ENCODE measurements at places on chromosomes 6 and 20.

GRCh38 chr6:159100395-159101182 is 55.8 kb upstream of the TAGAP start:
- DNase-seq, result no peak

GRCh38 chr20:63980317-63980805 is 571 bp upstream of the PRPF6 start:
- DNase-seq, result no peak

- DNase-seq, result no peak
Observed at GRCh38 chr6:114998492-114998891, 655.7 kb upstream of the HS3ST5 start.

DNA sequence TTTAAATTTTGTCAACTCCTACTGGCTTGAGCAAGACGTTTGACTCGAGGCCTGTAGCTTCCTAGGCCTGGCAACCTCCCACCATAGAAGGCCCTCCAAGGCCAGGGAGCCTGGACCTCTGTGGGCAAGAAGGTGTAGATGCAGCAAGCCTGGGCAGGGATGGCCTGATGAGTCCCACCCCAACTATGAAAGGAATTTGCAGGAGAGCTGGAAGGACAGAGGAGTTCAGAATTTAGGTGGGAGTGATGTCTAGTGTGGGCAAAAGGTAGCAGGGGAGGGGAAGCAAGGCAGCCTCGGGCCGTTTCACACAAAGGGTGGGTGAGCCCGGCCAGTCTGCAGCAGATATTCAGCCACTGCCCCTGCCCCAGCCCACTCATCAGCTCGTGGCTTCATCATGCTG is 245.2 kb downstream of the CDH26 start:
- no peak for DNase-seq

- no peak for DNase-seq
Observed at GRCh38 chr6:36221674-36222073, 25.1 kb downstream of the BRPF3 start.

- DNase-seq, result no peak
Observed at GRCh38 chr20:47035026-47035590, 140.5 kb downstream of the EYA2 start.

GRCh38 chr20:18477821-18478220 is 10.6 kb downstream of the POLR3F start:
- no peak for DNase-seq

Data from stimulated activated CD4-positive, alpha-beta T cell treated with anti-CD3 and anti-CD28 coated beads, Interleukin-15, amount 100 ng/mL, for 1 hour (primary cell).